HFFc6 (cell line): ENCODE measurements at places on chromosomes 13 and 19. TPM values are rescaled to one million over a fixed set of nuclear protein-coding genes. Genes with fewer than 3 reads are reported as not detected.

Gene RASAL3
- total RNA-seq: not detected in 3 replicates

Gene SH2D3A
- total RNA-seq: not detected in 3 replicates

Gene CILP2
- 0.12 to 0.28 TPM (median 0.20 TPM) in 3 replicates for total RNA-seq

Gene IL11
- 21.9 and 35.1 TPM in 2 replicates for total RNA-seq

Gene NPAS1
- 3.3 to 13.0 TPM (median 10.1 TPM) in 3 replicates for total RNA-seq

Gene PSPN
- total RNA-seq: 1.5 to 2.2 TPM (median 2.0 TPM) in 3 replicates

Gene PAN3
- 16.9 to 17.3 TPM (median 17.3 TPM) in 3 replicates for total RNA-seq

Gene RAB4B
- 21.9 to 25.8 TPM (median 23.6 TPM) in 3 replicates for total RNA-seq

DNA sequence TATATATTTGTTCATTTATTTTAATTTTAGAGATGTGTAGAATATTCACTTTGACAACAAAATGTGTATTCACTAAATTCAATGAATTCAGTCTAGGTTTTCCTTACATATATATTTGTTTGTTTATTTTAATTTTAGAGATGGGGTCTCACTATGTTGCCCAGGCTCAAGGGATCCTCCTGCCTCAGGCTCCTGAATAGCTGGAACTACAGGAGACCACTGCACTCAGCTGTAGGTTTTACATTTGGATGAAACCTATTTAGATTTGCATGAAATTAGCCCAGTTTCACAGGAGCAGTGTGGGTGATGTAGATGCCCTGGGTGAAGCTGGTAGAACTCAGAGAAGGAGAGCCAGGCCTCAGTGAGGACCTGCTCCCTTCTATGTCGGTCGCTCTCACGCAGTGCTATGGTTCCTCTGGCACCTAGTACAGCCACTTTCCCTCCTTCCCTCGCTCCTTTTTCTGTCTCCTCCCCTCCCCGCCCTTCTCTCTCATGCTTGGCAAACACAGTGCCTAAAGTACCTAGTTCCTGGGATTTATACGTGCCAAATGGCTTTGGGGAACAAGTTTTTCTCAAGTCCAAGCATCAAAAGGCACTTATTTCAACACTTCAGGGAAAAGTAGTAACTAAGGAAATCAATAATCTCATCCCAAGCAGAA is 14.7 kb upstream of the HMGB1 start:
- DNase-seq: no peak

DNA sequence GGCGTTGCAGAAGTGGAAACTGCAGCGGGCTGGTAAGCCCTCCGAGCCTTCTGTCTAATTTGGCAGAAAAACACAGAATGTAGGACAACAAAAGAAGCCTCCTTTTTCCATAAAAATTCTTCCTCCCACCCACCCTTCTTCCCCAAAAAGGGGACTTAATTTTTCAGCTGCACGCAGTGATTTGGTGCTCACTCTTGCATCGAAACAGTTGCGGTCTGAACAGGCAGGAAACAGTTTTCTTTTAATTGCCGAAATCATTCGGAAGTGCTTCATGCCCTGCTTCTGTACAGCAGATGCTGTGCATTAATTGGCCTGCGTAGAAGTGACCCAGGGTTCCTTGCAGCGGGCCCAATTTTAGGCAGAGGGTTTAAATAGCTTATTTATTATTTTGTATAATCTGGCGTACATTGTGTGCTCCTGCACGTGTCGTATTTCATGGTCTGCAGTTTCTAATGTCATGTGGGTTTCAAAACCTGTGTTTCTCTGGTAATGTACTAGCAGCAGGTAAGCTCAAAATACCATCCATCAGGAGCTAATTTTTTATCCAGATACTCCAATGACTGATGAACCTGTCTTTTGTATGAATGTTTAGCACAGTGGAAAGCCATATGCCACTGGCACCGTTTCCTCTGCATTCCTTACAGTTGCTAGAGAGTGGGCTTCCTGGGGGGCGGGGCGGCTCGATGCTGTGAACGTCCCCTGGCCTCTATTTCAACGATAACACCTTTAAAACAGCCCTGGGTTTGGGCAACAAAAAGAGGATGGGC is 66.6 kb downstream of the GGACT start:
- DNase-seq: no peak

- no peak for DNase-seq
Measured at GRCh38 chr19:49763230-49763629, at the start of gene TSKS. Gene TSKS, minus strand, starts transcription at chr19:49763306. Its CDS starts 59 bp downstream, at chr19:49763247.

- DNase-seq: no peak
Measured at GRCh38 chr13:54185101-54185500, 1156.5 kb downstream of the OLFM4 start.

DNA sequence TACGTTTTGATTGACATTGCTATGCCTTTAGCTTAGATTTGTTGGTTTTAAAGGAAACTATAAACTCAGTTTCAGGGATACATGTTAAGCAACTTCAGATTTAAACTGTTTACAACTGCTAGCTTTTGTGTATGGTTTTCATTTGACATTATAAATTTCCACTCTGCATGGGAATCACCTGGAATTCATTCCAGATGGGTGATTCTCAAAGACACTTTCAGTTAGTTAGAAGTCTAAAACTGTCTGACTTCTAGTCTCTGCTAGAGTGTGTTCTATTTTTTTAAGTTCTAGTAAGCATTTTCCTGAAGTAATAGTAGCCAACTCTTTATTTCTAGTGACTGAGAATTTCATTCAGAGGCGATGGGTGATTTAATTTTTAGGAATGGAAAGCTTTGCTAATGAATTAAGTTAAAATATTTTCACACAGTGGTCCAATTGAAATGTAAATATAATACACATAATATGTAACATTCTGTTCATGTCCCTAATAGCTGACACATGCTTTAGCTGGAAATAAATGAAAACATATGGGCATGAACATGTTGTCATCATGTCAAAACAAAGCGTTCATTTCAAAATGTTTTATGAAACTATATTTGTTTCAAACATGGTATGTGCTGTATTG is 58.3 kb upstream of the CSNK1A1L start:
- DNase-seq: no peak

DNA sequence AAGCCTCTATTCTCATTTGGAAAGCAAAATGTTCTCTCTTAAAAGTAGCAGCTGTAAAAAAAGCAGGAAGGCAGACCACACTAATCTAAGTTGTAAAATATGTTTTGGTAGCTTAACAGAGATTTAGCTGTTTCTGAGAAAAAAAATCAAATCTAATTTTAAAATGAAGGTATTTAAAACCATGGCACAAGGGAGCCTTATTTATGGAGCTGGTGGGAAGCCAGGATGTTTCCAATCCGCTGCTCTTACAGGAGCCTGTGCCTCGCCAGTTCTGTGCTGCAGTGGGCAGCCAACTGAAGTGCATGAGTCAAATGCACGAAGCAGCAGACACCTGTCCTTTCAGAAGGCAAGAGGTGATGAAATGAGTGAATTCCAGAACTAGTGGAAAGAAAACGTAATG is 28.2 kb downstream of the GPC6 start:
- no peak for DNase-seq

DNA sequence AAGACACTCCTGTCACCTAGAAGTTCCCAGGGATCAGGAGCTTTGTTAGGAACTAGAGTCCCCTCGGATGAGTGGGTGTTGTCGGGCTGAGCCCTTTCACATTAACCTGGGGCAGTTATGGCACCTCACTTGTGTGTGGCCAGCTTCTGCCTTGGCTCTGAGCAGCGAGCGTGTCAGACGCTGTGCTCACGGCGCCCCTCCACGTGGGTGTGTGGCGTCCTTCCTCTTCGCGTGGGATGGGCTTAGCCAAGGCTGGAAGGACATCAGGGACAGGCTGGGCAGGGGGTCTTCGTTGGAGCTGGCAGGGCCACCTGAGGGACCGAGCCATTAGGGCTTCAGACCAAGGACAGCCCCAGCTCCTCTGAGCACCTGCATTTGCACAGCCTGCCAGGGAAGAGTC is 23.4 kb downstream of the DOT1L start:
- DNase-seq: no peak

- DNase-seq: no peak
Measured at GRCh38 chr19:17577457-17578097, 22.1 kb downstream of the COLGALT1 start.

- no peak for DNase-seq
Measured at GRCh38 chr19:1284293-1284978, 1.2 kb upstream of the EFNA2 start.

DNA sequence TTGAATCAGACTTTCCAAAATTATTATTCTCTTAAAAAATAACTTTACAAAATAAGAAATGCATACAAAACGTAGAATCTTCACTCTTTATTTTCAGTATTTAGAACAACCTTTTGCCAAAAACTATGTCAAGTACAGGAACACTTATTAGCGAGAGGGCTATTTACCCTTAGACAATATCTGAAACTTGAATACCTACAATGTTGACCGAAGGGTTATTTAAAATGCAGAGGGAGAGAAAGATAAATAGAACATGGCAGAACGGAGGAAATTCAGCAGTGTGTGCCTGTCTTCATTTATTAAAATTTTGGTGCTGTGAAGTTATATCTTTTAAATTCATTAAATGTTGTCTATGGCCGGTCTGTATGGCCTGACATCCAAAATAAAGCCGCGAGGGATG is 198.8 kb downstream of the EFNB2 start:
- DNase-seq: no peak

DNA sequence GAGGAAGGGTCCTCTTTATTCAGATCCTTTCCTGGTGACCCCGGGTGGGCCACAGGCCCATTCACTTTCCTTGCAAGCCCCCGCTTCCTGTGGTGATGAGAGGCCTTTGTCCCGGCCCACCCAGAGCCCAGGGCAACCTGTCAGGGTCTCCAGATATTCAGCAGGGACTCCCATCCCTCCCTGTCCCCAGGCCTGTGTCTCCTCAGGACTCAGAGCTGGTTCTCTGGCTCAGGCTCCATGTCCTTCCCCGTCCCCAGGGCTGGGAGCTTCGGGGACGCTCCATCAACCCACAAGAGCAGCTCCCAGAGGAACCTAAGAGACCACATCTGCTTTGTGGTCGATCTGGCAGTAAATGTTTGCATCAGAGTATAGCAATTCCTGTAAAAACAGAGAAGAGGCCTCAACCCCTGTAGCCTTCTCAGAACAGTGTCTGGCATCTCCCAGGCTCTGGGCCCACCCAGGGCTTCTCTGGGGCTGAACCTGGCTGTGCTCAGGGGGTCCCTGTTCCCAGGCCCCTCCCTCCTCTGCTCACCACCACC is 7.8 kb downstream of the CEACAM4 start:
- no peak for DNase-seq

DNA sequence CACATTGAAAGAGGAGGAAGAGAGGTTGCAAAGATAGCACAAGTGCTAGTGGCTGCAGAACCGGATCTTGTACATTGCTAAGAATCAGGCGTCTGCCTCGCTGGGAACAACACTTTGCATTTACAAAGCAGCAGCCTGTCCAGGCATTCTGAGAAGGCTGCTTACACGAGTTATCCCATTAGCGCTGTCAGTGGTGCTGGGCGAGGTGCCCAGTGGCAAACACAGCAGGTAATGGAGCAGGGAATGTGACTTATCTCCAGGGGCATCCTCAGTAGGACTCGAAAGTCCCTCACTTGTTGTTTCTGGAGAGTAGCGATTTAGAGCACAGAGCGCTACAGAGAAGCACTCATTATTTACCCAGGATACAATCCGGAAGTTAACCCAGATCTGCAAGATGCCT is 209.6 kb downstream of the OLFM4 start:
- DNase-seq: no peak

DNA sequence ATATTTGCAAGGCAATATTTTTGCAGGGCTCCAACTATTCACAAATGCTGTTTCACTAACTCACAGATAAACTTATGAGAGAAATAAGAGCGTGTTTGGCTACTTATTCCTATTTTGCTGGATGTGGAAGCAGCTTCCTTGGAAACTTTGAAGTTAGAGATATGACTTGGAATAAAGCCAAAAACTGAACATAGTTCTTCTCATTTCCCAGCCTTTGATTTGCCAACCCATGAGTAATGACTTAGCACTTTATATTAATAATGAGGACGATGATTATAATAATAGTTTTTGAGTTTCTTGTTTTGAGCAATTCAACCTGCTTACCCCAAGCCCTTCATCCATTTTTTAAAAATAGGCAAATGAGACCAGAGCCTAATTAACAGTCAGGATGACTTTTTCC is 47.7 kb downstream of the SLC10A2 start:
- DNase-seq: no peak

DNA sequence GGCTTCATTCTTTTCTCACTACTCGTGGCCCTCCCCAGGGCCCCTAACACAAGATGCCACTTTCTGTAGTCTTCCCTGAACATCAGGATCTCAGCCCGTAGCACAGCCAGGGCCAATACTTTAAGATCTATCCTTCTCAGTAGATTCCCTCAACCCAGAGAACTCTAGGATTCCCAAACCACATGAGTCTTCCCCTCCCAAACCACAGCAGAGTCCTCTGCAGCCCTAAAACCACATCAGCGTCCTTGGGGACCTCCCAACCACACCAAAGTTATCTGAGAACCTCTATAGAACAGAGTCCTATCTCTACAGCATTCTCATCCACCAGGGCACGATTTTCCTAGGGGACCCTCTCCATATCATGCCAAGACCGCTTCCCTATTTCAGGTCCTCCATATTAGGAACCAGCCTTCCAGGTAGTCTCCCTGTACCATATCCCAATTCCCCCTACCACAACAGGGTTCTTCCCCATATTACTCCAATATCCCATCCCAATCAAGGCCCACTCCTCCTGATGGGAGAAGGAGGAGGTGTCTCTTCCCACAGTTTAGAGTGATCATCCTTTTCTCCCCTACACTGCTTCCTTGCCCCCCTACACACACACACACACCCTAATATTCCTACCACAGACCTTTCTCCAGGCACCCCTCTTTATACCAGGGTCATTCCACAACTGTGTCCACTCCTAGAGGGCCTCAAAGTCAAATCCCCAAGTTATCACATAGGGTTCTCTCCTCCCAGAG is 1.4 kb downstream of the DYRK1B start:
- no peak for DNase-seq
